ENCODE measurements at places on chromosomes 4 and X.

- DNase-seq: no peak
These were observed 222.1 kb downstream of the LDB2 start for GRCh38 chr4:16676230-16676770.

DNA sequence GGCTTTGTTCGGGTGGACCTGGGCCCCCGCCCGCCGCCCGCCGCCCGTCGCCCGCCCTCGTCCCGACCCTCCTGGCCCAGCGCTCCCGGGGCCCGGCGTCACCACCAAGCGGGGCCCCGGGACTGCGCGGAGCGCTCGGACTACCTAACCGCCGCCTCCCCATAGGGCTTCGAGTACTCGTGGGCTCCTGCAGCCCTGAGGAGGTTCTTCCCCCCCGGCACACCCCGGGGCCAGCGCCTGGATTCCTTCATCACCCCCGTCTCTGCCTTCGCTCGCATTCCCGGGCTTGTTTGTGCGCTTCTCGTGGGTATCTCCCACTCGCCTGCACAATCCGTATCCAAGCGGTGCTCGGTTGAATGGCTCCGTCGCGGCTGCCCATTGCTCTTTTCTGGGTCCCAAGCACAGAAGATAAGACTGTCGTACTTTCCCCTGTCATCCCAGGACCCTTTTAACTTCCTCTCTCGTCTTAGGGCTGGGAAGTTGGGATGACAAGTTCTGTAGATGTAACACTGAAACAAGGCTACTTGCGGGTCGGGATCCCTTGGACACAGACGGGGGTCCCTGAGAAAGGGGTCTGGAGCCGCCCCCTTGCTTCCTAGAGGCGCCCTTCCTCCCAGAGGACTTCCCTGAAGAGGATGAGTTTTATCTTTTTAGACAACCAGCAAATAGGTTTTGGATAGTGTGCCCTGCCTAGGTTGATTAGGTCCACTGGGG is 565 bp downstream of the MOB1B start:
- DNase-seq: peak; percentile 54

- no peak for DNase-seq
These were observed 103.7 kb downstream of the JADE1 start for GRCh38 chr4:128913228-128913627.

- no peak for DNase-seq
These were observed 16.8 kb upstream of the IRAK1 start for GRCh38 chrX:154036513-154036912.

DNA sequence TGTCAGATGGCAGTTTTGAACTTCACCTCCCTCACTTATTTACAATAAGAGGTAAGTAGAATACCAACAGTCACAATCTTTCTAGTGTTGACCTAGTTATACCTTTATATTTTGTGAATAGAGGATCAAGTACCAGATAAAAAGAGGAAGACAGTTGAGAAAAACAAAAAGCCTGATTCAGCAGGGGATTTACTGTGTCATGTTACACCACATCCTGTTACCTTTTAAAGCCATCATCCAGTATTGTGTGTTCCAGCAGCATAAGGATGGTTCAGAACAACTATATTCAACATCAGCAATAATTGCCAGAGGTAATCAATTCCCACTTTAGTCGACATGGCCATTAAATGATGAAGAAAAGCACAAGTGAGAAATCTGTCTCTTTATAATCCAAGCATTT is 21.3 kb upstream of the CXCL6 start:
- DNase-seq: peak; percentile 21

GRCh38 chr4:56315543-56315942 is 71.7 kb downstream of the AASDH start:
- no peak for DNase-seq

- DNase-seq: peak; percentile 60
These were observed 3.1 kb upstream of the SH3TC1 start for GRCh38 chr4:8195841-8196458.

GRCh38 chr4:131052646-131053045 is 1956.7 kb downstream of the C4orf33 start:
- no peak for DNase-seq

DNA sequence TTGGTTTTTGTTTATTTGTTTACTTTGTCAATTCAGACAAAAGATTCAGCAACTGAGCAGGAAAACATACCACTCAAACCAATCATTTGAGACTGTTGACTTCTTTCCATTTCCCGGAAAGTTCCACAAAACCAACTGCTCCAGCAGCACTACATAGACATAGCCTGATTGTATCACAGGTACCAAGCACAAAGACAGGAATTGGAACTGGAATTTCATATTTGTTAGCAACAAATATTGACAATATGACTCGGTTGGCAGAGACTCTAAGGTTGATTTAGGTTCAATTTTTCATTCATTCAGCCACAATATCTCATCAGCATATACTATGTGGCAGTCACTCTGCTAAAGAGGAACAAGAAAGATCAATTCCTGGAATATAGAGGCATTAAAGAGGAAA is 364.0 kb downstream of the ZIC3 start:
- no peak for DNase-seq

GRCh38 chr4:68038272-68038671 is 75.0 kb upstream of the TMPRSS11A start:
- no peak for DNase-seq

- DNase-seq: no peak
These were observed 726.0 kb downstream of the C4orf33 start for GRCh38 chr4:129821963-129822362.

DNA sequence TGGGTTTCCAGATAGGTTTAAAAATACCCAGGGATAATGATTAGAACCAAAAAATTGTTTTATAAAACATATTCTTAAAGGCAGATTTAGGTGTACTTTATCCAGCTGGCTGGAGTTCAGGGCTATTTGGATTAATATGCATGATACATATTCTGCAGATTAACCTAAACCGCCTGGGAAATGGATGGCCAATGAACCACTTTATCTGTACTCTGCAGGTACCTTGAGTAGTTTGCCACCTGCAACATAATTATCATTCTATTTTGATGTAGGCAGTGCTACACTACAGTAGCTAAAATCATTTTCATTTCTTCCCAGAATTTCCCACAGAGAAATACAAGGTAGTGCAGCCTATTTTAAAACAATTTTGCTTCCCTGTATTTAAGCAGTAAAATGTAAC is 683.2 kb upstream of the GNPDA2 start:
- DNase-seq: no peak

DNA sequence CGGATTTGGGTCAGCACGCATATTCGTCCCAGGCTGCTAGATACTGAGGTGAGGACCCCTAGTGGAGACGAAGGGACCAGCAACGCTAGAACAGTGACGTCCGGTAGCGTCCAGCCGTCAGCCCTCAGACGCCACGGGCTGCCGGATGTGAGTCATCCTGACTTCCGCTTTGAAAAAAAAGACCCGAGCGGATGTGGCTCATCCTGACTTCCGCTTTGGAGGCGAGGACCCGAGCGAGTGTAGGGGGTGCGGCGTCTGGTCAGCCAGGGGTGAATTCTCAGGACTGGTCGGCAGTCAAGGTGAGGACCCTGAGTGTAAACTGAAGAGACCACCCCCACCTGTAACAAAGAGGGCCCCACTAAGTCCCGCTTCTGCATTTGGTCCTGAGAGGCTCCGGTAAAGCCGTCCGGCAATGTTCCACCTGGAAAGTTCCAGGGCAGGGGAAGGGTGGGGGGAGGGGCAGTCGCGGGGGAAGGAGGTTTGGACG is at the start of gene MAGEB2:
MAGEB2 (plus strand) TSS at position 207 of the 487 bp plus-strand sequence. CDS start 3,018 bp downstream, outside the sequence.
- no peak for DNase-seq

DNA sequence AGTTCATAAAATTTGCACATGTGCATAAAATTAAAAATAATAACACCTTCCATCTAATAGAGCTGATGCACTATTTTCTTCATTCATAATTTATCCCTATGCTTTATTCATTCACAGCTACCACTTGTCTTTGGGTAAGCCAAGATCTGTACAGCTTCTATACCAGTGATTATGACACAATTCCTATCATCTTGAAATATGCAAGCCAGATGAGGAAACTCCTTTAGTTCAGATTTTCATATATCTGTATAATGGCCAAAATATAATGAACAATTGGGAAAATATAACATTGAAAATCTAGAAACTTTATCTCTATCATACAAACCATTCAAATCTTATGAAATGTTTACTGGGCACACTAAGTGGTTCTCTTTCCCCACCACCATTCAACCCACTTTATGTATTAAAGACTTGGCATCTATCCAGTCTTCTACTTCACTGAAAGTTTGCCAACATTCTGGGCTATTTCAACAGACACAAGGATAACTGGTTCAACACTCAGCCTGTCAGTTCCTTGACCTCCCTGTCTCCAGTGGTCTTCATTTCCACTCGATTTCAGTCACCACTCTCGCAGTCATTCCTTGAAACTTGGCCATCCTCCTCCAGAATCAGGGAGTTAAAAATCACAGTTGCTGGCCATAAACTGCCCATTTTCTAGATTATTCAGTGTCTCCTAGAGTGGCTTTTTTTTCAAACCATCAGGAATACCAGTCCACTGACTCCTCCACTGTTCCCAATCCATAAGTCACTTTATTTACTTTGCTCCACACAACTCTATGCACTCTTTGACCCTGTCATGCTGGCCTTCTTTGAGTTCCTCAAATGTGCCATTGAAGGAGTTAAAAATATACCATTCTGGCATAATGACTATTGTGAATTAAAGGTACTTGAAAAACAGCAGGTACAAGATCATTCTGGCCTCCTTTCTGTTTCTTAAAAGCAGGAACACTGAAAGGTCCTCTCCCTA is 85.5 kb downstream of the CAMK2D start:
- no peak for DNase-seq

GRCh38 chrX:34300871-34301270 is 168.8 kb upstream of the FAM47A start:
- peak; percentile 42 for DNase-seq
